ENCODE measurements at places on chromosomes 6 and 20.

- no peak for DNase-seq
Measured at GRCh38 chr6:340186-340955, 48.1 kb downstream of the DUSP22 start.

- DNase-seq: no peak
Measured at GRCh38 chr20:62893700-62894099, 32.1 kb upstream of the TCFL5 start.

- DNase-seq: no peak
Measured at GRCh38 chr6:29661071-29661470, 4.2 kb downstream of the MOG start.

DNA sequence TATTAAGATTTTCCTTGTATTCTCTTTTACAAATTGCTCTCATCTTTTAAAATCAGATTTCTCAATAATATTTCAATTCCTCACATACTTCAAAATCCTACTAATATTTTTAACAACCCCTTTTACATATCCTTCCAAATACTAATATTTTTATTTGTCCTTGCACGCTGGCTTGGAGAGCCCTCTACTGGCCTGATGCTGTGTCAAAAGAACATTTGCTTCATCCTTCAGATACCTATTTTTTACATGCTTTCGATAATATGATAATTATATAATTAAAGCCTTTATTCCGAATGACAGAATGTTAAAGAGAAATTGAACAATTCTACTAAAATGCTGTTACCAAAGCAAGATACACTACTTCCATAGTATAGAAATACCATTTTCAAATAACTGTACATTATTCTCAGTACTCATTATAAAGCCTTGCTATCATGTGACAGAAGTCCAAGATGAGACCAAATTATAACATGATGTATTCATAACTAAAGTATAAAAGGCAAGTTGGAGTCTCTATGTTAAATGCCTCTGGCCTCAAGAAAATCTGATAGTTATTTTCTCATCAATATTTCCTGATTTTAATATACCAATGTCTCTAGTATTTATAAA lies 39.0 kb upstream of the PLN start:
- DNase-seq: no peak

DNA sequence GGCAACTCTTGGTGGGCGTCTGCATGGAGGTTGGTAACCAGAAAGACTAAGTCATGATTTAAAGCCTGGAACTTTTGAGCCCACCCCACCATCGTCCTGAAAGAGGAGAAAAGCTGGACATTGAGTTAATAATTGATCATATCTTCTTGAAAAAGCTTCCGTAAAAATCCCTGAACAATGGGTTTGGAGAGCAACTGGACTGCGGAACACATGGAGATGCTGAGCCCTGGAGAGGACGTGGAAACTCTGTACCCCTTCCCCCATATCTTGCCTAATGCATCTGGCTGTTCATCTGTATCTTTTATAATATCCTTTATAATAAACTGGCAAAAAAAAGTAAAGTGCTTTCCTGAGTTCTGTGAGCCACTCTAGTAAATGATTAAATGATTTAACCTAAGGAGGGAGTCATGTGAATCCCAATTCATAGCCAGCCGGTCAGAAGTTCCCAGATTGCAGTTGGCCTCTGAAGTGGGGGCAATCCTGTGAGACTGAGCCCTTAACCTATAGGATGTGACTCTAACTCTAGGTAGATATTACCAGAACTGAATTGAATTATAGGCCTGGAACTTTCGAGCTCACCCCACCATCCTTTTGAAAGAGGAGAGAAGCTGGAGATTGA lies 26.5 kb upstream of the LGSN start:
- no peak for DNase-seq

DNA sequence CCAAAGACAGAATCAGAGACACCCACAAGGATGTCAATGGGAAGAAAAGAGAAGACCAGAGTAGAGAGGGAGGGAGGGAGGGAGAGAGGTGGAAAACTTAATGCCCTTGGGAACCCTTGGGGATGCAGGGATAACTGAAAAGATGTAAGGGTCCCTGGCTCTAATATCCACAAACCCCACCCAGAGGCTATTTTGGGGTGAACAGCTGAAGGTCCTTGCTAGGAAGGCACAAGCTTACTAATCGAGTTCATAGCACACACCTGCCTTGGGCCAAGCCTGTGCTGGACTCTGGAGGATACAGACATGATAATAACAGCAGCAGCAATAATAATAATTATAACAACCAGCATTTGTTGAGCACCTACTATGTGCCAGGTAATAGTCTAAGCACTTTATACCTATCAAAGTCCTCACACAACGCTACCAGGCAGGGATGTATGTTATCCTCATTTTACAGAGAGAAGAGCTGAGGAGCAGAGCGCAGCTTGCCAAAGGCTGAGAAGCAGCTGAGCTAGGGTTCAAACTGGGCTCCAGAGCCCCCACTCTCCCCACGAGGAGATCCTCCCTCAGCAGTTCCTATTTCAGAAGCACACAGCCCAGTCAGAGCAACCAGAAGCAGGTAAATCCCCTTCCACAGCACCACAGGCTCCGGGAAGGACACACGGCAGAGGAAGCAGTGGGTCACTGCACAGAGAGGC lies 174.2 kb downstream of the ANKRD60 start:
- no peak for DNase-seq

GRCh38 chr20:23358923-23359593 lies 2.9 kb upstream of the GZF1 start:
- DNase-seq: no peak

DNA sequence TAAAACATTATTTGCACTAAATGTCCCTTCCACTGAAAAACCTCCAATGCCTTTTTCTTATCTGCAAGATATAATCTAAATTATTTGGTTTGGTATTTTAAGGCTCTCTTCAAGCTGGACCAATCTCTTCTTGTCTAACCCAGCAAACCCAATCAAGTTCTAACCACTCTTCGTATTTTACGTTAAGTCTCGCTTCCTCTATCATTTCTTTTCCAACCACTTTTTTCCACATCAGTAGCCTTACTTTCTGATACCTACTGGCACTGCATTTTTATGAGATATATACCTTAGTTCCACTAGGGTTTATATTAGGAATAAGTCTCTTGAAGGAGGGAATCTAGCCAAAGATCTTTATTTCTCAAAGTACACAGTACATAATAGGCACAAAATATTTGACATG lies 19.1 kb downstream of the FBXL4 start:
- no peak for DNase-seq

GRCh38 chr6:10362300-10362699 lies 52.6 kb downstream of the TFAP2A start:
- no peak for DNase-seq

GRCh38 chr6:103799971-103800670 lies 1059.6 kb downstream of the HACE1 start:
- DNase-seq: no peak

DNA sequence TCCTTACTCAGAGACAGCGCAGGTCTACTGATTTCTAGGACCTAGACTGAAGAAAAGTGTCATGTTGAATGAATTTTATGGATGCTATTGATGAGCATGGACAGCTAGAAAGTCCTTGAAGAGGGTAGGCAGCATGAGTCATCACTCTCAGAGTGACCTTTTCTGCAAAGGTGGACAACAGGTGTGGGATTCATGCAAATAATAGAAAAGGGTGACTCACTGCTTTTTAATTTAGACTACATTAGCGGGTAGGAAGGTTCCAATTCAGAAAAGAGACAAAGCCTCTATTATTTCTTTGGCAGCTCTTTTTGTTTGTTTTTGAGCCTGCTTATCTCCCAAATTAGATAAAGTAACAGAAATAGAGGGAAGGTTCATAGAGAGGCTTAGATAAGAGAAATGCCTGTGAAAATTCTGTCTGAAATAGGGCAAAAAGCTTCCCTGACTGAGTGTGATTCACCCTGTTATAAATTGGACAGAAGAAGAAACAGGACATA lies 191.4 kb downstream of the TENT5A start:
- no peak for DNase-seq

DNA sequence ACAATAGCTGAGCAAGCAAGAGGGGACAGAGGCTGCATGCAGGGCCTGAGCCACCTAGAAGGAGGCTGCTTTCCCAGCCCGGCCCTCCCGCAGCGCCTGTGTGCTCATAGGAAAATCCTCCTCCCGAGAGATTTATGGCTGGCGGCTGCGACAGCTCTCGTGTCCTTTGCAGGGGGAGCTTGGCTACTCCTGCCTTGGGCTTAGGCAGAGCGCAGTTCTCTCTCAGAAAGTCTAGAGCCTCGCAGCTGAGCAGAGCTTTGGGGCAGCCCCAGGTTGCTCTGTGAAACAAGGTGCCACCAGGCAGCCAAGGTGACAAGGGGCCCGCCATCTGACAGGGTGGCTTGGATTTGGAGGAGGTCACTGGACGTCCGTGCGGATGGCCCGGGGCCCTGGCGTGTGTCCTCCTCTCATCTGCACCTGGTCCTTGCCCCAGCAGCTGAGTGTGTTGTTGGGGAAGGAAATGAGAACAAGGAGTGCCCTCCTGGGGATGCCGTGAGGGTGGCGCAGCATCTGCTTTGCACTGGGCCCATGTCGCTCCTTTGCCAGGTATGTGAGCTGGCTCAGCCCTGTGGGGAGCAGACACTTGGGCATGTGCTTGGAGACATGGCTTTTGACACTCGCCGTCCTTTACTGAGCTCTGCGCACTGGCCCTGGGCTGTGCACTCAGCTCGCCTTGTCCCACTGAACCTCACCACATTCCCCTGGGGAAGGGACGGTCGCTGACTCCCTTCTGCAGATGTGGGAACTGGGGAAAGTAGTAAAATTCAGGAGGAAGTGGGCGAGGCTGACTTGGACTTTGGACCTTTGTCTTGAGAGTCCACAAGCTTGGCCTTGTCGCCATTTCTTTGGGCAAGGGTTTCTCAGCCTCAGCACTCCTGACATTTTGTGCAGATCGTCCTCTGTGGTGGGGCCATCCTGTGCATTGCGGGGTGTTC lies 41.9 kb downstream of the EDN3 start:
- no peak for DNase-seq

GRCh38 chr20:3923818-3924217 lies 34.6 kb downstream of the PANK2 start:
- no peak for DNase-seq

DNA sequence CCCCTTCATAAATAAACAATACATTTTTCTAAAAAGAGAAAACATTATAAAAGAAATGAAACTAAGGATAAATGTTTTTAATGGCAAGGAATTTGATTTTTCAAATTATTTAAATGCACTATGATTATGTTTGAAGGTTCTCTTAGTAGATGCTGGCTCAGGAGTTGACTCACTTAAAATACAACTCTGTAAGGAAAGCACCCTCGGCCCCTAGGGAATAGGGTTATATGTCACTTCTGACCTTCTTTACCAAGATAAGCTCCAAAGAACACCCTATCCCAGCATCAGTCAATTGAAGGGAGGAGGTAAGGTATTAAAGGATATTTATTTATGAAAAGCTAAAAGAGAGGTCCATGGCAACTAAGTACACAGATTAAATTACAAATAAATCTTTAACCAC lies 6.8 kb downstream of the SNAP91 start:
- DNase-seq: no peak

DNA sequence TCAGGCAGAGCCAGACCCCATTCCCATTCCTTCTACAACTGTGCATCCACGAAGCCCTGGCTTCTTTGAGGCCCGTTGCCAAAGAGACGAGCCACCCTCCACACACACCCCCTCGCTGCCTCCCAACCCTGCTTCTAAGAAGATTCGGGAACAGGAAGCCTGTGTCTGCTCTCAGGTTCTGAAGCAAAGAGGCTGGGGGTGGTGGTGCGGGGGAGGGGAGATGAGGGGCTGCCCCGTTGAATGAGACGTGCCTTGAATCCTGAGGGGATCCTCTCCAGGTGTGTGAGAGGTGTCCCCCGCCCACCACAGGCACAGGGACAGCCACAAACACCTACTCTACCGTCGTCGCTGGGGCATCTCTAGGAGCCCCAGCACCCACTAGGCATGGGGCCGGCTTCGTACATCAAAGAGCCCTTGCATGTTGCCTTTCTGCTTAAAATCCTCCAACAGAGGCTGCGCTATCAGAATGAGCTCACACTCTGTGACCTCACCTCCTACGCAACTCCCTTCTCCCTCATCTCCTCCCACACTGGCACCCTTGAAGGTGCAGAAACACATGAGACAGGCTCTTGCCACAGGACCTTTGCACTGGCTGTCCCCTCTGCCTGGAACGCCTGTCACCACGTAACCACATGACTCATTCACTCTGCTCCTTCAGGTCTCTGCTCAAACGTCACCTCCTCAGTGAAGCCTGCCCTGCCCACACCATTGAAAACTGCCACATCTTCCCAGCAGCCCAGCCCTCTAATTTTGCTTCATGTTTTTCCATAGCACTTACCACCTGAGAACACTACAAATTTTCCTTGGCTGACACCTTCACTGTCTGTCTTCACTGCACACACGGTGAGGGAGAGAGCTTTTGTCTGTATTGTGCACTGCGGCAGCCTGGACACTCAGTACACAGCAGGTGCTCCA lies 58.5 kb downstream of the PREX1 start:
- peak; percentile 73 for DNase-seq

DNA sequence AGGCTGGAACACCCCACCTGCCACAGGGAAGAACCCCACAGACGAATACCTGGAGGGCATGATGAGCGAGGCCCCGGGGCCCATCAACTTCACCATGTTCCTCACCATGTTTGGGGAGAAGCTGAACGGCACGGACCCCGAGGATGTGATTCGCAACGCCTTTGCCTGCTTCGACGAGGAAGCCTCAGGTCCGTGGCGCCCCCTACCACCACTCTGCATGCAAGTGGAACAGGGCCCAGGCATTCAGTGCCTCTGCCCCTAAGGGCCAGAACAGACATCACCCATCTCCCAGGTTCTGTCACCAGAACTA lies 6.6 kb downstream of the MYL9 start:
- DNase-seq: no peak

GRCh38 chr6:63477422-63478040 lies 94.7 kb upstream of the LOC128125822 start:
- no peak for DNase-seq

Data from GM12864 (cell line).